Colonic mucosa (tissue), 4 donors: ENCODE measurements at places on chromosomes 6 and 20. TPM values are rescaled to one million over a fixed set of nuclear protein-coding genes. Genes with fewer than 3 reads are reported as not detected.

DNA sequence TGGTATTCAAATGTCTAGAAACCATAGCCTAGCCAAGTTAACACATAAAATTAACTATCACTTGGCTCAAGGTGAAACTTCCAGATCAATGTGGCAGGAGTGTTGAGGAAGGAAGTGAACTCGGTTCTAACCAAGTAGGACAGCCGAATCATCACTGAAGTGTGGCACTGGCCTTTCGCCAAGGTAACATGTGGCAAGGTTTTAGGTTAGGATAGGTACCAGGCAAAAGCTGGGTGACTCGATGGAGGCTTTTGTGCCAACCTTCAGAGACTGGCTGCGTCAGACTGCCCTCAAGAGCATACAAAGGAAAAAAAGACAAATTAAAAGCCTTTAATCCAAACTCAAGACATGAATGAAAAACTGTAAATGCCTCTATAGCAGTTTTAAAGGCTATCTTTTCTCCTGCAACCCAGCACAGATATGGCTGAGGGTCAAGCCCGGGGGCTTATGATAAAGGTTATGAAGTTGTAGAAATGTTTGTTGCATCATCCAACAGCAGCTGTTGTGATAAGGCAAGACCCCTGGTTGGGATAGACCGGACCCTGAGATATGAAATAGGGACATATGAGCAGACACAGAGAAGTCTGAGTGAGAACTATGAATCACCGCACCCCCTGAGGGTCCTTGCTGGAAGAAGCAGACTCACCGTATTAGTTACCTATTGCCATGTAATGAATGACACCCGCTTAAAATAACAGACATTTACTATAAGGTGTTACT lies 11.9 kb downstream of the PSMB9 start:
- DNase-seq, result no peak

GRCh38 chr6:37570482-37571133 lies 70.9 kb upstream of the CCDC167 start:
- no peak for DNase-seq

DNA sequence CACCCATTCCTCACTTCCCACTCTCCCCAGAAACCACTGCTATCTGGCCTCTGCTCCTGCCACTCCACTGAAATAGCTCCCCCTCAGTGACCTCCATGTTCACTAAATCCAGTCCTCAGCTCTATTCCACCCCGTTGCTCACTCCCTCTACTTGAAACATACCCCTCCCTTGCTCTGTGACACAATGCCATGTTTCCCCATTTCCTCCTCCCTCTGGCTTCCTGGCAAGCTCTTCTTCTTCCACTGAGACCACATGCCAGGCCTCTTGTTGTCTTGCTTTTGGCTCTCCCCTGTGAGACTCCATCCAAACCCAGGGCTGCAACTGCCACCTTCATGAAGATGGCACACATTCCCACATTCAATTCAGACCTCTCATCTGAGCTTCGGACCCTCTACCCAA lies 13.9 kb downstream of the TMEM151B start:
- DNase-seq, result no peak

- DNase-seq, result peak; percentile 46
These were observed 31.6 kb upstream of the LY86 start for GRCh38 chr6:6556738-6557503.

Gene PPP1R14C
- 23.7 TPM for total RNA-seq

- DNase-seq, result no peak
These were observed 17.1 kb downstream of the RIPOR2 start for GRCh38 chr6:24918641-24919055.

DNA sequence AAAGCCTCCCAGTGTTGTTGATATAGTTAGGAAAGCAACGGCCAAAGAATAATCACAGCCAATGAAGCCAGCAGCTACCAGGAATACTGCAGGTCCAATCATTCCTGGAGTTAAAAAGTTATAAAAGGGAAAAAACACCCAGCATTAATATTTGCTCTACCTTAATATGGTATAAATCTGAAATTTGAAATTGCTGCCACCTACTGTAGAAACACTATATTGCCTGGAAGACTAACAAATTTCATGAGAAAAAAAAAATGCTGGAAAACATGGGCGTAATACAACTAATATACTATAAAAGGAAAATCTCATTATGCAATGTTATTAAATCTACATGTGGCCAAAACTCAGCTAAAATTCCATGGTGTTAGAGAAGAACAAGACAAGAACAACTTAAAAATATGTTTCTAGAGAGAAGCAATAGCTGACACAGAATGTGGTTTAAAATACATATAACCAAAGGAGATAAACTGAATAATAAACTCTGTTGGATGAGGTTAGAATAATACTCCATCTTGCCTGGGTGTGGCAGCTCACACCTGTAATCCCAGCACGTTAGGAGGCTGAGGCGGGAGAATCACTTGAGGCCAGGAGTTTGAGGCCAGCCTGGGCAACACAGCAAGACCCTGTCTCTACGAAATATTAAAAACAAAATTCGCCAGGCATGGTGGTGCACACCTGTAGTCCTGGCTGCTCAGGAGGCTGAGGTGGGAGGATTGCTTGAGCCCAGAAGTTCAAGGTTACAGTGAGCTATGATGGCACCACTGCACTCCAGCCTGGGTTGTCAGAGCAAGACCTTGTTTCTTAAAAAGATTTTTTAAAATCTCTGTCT lies 43.1 kb downstream of the SLC17A5 start:
- no peak for DNase-seq

Gene CDSN
- not detected for total RNA-seq

DNA sequence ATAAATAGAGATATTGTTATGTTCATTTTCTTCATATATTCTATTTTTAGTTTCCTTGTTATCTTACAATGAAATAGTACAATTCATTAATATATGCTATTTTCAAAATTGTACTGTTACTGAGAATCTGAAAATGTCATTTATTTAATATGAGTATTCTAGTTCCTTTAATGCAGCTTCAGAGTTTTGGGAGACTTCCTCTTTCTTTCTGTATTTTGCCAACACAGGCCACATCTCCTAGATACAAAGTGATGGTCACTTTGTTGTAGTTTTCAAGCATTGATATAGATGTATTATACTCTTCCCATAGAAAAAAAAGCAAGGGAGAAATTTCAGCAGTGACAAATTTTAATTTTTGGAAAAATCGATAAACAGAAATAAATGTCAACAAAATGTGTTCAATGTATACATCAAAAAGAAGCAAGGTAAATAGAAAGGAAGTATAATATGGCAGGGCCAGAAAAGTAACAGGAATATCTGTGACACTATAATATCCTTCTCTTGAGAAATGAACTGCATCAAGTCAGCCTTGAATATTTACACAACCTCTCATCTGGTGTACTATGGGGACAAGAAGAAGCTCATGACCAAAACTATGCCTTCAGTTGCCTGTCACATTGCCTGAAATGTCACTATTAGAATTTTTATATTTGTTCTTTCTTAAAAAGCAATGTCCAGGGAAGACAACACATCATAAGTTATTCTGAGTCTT lies 396.0 kb downstream of the TBC1D32 start:
- no peak for DNase-seq

Gene SMPDL3A
- total RNA-seq, result 86.5 TPM

- DNase-seq, result no peak
These were observed 2.8 kb upstream of the E2F1 start for GRCh38 chr20:33688938-33689424.

DNA sequence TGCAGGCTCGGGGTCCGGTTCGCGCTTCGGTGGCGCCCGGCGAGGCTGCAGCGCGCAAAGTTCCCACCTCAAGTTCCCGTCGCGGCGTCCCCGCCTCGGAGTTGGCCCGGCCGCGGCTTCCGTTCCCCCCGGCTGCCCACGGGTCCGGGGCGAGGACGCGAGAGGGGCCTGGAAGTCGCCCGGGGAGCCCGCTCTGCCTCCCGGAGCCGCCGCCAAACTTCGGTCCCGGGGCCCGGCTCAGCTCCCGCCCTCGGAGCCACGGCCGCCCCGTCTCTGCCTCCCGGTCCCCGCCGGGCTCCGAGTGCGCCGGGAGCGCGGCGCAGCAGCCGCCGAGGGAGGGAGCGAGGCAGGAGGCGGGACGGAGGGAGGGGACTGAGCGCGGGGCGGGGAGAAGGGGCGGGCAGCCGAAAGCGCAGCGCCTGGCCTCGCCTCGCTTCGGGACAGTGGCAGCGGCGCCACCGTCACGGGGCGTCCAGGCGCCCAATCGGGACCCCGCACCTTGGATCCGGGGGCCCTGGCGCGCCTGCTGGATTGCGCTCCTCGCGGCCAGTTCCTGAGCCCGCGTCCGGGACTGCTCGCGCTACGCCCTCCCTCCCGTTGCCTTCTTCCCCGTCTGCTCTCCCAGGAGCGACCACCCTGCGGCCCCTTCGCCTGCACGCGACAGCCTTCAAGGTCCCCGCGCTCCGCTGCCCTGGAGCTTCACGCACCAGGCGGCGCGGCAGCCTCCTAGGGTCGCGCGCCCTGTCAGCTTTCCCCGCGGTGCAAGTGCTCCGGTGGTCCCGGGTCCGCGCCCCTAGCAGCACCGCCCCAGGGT lies at the start of gene KCNG1:
TSS of gene KCNG1 (minus strand) at position 305 of the 814 bp plus-strand sequence. CDS start 12,769 bp downstream, outside the sequence.
- DNase-seq, result peak; percentile 78

DNA sequence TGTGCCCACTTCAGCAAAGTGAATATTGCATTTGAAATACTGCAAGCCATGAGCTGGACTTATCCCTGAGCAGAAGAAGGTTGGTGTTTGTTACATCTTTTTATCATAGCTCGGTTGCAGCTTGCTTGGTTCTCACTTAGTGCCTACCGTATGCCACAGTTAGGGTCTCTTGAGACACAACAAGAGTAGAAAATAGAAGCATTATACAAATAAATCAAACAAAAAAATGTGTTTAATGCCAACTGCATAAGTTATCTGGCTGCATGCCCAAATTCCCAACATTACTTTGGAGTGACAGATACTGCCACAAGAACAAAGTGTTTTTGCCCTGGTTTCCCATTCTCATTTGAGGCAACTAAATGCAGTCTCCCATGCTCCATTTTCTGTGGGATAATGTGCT lies 53.9 kb upstream of the LAMP5 start:
- no peak for DNase-seq

GRCh38 chr20:21808863-21809664 lies 103.6 kb downstream of the PAX1 start:
- peak; percentile 41 for DNase-seq

Gene MAFB
- total RNA-seq, result 11.2 TPM

DNA sequence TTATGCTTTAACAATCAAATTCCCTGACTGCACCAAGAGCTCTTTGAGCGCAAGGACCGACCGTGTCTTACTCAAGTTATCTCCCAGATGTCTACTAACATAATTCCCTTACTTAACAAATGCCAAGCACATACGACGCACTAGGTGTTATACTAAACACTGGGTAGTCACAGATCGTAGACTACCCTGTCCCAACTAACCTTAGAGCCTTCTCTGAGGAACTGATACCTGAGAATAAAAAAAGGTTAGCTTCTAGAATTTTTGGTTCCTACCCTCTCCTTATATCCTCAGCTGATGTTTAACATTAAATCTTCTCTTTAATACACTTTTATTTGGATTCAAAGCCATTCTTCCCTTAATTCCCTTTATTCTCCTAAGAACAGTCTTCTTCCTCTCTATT lies 38.5 kb downstream of the EPB41L2 start:
- no peak for DNase-seq

Gene ACAT2
- total RNA-seq, result 126 TPM

- no peak for DNase-seq
These were observed 88.0 kb upstream of the TULP1 start for GRCh38 chr6:35600659-35601125.

DNA sequence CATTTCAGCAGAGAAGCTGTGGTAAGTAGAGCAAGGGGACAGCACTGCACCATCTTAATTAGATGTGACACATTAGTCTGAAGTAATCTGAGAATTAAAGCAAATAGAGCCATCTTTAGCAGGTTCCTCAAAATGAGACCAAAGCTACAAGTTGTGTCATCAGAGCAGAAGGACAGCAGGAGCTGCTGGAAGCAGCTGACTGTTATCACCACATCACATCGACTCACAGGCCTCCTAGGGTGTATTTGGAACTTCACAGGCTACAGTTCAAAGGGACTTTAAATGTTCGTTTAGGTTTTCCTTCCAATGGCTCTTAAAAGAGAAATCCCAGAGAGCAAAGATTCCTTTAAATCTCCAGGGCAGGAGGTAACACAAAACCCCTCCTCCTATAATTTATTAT lies 69.5 kb downstream of the LCA5 start:
- no peak for DNase-seq

DNA sequence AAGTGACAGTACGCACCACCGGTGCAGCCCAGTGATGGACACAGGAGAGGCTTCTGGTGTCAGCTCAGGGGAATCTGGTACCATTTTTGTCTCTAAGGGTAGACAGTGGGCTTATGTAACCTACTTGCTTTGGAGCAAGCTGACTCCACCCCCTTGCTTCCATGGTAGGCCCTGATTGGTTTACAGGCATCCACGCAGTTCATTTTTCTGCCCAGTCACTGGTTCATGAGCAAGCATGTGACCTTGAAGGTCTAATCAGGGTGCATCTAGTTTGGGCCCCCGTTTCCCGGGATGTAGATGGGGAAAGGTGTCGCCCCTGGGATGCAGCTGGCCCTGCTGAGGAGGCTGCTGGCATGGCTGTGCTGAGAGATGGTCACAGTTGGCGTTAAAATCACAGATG lies 244.8 kb upstream of the KCNG1 start:
- no peak for DNase-seq

DNA sequence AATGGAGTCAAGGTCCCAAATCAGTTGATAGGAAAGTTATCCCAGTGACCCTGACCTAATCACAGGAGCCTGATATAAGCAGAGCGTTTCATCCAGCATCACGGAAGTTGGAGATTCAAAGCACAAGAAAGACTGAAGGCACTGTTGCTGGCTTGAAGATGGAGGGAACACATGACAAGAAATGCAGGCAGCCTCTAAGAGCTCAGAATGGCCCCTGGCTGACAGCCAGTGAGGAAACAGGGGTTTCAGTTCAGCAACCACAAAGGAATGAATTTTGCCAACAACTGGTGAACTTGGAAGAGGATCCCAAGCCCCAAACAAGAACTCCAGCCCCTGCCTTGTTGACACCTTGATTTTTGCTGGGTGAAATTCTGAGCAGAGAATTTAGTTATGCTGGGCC lies 778.5 kb downstream of the MAFB start:
- DNase-seq, result no peak

DNA sequence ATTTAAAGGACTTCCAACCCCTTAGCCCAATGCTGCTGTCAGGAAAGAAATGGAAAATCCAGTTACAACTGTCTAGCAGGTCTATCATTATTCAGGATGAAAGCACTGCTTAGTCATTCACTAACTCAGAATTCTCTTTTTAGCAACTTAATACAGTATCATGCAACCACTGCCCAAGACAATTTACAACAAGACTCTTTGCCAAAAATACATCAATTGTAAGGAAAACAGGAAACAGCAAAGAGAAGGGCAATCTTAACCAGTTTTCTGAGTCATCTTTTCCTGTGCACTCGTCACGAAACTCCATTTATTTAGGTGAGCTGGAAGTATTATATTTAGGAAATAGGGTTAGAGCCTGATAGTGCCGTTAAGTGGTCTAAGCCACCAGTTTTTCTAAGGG lies 1197.7 kb upstream of the CITED2 start:
- DNase-seq, result no peak

- peak; percentile 62 for DNase-seq
These were observed 39.6 kb downstream of the VEGFA start for GRCh38 chr6:43809417-43810305.
